Bronchus fibroblast of lung (primary cell): ENCODE measurements at places on chromosomes 3 and 15. TPM values are rescaled to one million over a fixed set of nuclear protein-coding genes. Genes with fewer than 3 reads are reported as not detected.

The SPTBN5 gene
- under 0.01 TPM in 2 replicates for total RNA-seq

The NEK10 gene
- 0.30 and 0.34 TPM in 2 replicates for total RNA-seq

The ACKR4 gene
- total RNA-seq = not detected in 2 replicates

The CAV3 gene
- not detected in 2 replicates for total RNA-seq

The GPR15 gene
- not detected in 2 replicates for total RNA-seq

The KNL1 gene
- total RNA-seq = 15.5 and 21.4 TPM in 2 replicates

The SMAD6 gene
- total RNA-seq = 4.7 and 7.1 TPM in 2 replicates

The ERC2 gene
- total RNA-seq = 0.30 and 0.50 TPM in 2 replicates

The BMF gene
- total RNA-seq = 0.17 and 1.6 TPM in 2 replicates

The DZIP1L gene
- total RNA-seq = 9.2 and 13.6 TPM in 2 replicates

The CEMIP gene
- 2.7 and 3.0 TPM in 2 replicates for total RNA-seq

The ALPK3 gene
- 0.74 and 0.84 TPM in 2 replicates for total RNA-seq

The SERP1 gene
- 211 and 224 TPM in 2 replicates for total RNA-seq

The CHRM5 gene
- not detected in 2 replicates for total RNA-seq

The SENP8 gene
- total RNA-seq = 1.5 and 2.0 TPM in 2 replicates

The EPHA3 gene
- 0.15 and 0.17 TPM in 2 replicates for total RNA-seq

The GP9 gene
- total RNA-seq = not detected in 2 replicates

The PAQR9 gene
- total RNA-seq = not detected in 2 replicates

The ABHD2 gene
- total RNA-seq = 24.2 and 32.4 TPM in 2 replicates

The MASP1 gene
- 1.8 and 2.4 TPM in 2 replicates for total RNA-seq

The SPG11 gene
- total RNA-seq = 28.1 and 37.0 TPM in 2 replicates

The TEX55 gene
- not detected in 2 replicates for total RNA-seq

The GOLGA6L4 gene
- 0.59 and 0.84 TPM in 2 replicates for total RNA-seq

The SLC27A2 gene
- total RNA-seq = under 0.01 and 0.50 TPM in 2 replicates

The SEMA6D gene
- total RNA-seq = 1.8 and 3.4 TPM in 2 replicates

The RPL39L gene
- total RNA-seq = 63.9 and 69.3 TPM in 2 replicates

The MUSTN1 gene
- not detected in 2 replicates for total RNA-seq

The BTLA gene
- not detected in 2 replicates for total RNA-seq

The ISG20 gene
- total RNA-seq = 3.0 and 5.1 TPM in 2 replicates

The ZKSCAN7 gene
- 4.8 and 5.2 TPM in 2 replicates for total RNA-seq

The CAPN3 gene
- total RNA-seq = 0.50 and 1.6 TPM in 2 replicates

The ROPN1B gene
- total RNA-seq = not detected in 2 replicates

The TARS3 gene
- 4.5 and 4.8 TPM in 2 replicates for total RNA-seq

The AEN gene
- 32.4 and 35.1 TPM in 2 replicates for total RNA-seq

The ROPN1 gene
- not detected in 2 replicates for total RNA-seq

The CATSPER2 gene
- 0.15 and 0.17 TPM in 2 replicates for total RNA-seq

The RETNLB gene
- not detected in 2 replicates for total RNA-seq

The MESP1 gene
- total RNA-seq = 0.45 and 0.84 TPM in 2 replicates

The CPA3 gene
- total RNA-seq = 0.50 and 0.89 TPM in 2 replicates

The HCLS1 gene
- 0.89 and 1.2 TPM in 2 replicates for total RNA-seq

The TMEM212 gene
- total RNA-seq = not detected in 2 replicates

The A4GNT gene
- total RNA-seq = not detected in 2 replicates

The USP50 gene
- not detected in 2 replicates for total RNA-seq

The GABRG3 gene
- not detected in 2 replicates for total RNA-seq

The HRH1 gene
- 4.9 and 5.4 TPM in 2 replicates for total RNA-seq

The CACNA1D gene
- under 0.01 TPM in 2 replicates for total RNA-seq

The CFAP44 gene
- 0.15 and 0.17 TPM in 2 replicates for total RNA-seq

The DNAJC13 gene
- 23.3 and 27.1 TPM in 2 replicates for total RNA-seq
